ENCODE measurements at places on chromosomes 7 and 10.

GRCh38 chr7:4268040-4268965 lies 413.8 kb upstream of the FOXK1 start:
- no peaks in the 10 kb centered on the region for H3K27me3 ChIP-seq
- H3K4me3 ChIP-seq, result no peak overlapping the region
- no peaks in the 10 kb centered on the region for H3K36me3 ChIP-seq
- H3K4me1 ChIP-seq, result no peaks in the 10 kb centered on the region
- no peak overlapping the region for H3K27ac ChIP-seq
- no peak for DNase-seq

- H3K27me3 ChIP-seq, result peaks cover 7% of the 10 kb centered on the region
- H3K36me3 ChIP-seq, result no peaks in the 10 kb centered on the region
- H3K27ac ChIP-seq, result no peak overlapping the region
- H3K4me1 ChIP-seq, result peaks cover 2% of the 10 kb centered on the region
- no peak for DNase-seq
- H3K4me3 ChIP-seq, result no peak overlapping the region
These were observed 192.2 kb upstream of the SVIL start for GRCh38 chr10:29826801-29827450.

DNA sequence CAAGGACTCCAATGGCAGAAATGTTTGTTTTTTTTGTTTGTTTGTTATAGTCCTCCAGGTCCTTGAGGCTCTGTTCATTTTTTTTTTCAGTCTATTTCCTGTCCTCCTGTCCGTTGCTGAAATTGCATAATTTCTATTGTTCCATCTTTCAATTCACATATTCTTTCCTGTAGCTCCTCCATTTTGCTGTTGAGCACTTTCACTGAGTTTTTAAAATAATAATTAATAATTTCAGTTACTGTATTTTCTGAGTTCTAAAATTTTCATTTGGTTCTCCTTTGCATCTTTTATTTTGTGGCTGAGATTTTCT lies 202.3 kb upstream of the AGR3 start:
- no peaks in the 10 kb centered on the region for H3K4me1 ChIP-seq
- no peak for DNase-seq
- H3K27ac ChIP-seq, result no peak overlapping the region
- no peak overlapping the region for H3K4me3 ChIP-seq
- peaks cover 14% of the 10 kb centered on the region for H3K27me3 ChIP-seq

DNA sequence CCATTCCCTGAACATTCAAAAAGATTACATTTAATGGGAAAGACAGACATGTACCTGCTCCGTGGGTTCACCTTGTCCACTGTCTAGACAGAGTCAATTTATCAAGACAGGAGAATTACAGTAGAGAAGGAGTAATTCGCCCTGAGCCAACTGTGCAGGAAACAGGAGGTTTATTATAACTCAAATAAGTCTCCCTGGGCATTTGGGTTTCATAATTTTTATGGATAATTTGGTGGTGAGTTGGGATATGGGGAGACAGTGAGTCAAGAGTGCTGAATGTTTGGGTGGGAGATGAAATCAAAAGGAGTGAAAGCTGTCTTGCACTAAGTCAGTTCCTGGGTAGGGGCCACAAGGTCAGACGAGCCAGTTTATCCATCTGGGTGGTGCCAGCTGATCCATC lies 165.9 kb upstream of the NAMPT start:
- H3K36me3 ChIP-seq, result peaks cover 2% of the 10 kb centered on the region
- no peak for DNase-seq
- no peak overlapping the region for H3K27ac ChIP-seq
- H3K4me3 ChIP-seq, result no peak overlapping the region
- H3K4me1 ChIP-seq, result no peaks in the 10 kb centered on the region

DNA sequence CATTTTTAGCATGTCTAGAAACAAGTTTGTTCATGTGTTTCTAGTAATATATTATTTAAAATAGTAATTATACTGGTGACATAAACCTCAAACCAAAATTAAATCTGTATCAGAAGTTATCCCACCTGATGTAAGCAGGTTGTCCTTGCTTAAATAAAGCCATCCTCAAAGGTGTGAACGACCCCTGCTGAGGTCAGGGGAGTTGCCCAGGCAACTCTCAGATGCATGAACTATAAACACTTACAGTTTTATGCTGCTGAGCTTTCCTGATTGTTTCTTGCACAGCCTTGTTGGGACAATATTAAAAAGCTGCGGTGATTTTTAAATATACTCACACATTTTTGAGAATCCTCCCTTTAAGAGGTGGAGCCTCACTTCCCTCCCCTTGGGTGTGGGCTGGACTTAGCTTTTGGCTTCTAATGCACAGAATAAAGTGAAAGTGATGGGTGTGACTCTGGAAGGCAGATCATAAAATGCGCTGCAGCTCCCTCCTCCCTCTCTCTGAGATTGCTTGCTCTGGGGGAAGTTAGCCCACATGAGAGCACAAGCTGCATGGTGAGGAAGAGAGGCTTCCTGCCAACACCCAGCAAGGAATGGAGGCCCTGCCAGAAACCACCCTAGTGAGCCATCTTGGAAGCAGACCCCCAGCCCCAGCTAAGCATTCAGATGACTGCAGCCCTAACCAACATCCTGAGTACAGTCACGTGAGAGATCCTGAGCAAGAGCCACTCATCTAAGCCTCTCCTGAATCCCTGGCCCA lies 152.7 kb downstream of the SKIDA1 start:
- H3K27me3 ChIP-seq, result no peaks in the 10 kb centered on the region
- no peaks in the 10 kb centered on the region for H3K36me3 ChIP-seq
- peak; percentile 4 for DNase-seq

GRCh38 chr7:131302876-131303707 lies 24.6 kb upstream of the MKLN1 start:
- peaks cover 1% of the 10 kb centered on the region for H3K36me3 ChIP-seq
- no peak overlapping the region for H3K27ac ChIP-seq

DNA sequence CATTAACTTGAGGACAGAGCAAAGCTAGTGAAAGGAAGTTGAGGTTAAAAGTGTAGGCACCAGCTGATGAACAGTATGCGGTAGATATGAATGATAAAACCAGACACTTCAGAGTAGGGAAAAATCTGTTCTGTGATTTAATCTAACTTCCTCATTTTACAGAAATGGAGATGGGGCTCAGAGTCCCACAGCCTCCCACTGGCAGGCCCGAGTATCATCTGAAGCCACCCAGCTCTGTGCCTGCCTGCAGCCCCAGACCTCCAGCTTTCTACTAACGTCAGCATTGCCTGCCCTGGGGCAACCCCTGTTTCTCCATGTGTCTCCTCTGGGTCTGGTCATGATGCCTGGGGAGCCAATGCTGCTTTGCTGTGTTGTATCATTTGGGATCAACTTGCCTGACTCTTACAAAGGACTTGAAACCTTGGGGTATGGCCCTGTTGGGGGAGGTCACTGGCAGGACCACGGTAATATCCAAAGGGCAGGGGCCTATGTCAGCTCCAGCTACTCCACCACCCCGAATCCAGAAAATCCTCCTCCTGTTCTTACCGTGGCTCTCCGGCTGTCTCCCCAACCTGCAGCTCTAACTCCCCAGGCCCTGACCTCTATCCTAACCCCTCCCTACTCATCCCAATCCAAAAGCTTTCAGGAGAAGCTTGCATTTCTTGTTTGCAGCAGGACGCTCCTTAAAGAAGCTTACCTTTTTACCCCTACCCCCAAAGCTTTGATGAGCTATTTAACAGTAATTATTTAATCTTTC lies 56.2 kb upstream of the NPY start:
- H3K4me1 ChIP-seq, result peaks cover 17% of the 10 kb centered on the region
- no peaks in the 10 kb centered on the region for H3K36me3 ChIP-seq
- peak overlapping the region; percentile 33 for H3K4me3 ChIP-seq

DNA sequence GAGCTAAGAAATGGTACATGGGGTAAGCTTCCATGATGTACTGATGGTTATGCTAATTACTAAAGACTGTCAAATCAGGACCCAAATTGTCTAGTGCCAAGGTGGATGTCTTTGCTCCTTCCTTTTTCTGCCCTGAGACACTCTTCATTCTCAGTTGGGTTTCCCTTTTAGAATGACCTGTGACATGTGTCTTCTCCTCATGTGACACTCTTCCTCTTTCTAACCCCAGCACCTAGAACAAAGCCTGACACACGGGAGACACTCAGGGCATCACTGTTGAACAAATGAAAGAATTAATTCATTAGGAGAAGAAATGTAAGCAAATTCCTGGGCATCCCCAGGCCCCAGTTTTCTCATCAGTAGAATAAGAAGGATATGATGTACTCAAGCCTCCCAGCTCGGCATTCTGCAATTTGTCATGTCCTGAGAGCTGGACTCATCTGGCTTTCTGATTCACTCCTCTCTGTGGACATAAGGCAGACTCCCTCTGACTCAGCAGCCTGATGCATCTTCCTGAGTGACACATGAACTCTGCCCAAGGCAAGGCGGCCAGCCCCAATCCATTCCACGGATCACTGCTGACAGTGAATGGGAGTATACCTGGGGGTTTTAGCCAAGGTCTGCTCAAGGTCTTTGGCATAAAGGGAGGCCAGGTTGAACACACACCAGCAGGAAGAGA lies 473.8 kb downstream of the KCNMA1 start:
- peaks cover 24% of the 10 kb centered on the region for H3K27me3 ChIP-seq
- no peak overlapping the region for H3K27ac ChIP-seq
- H3K4me1 ChIP-seq, result peaks cover 2% of the 10 kb centered on the region
- H3K36me3 ChIP-seq, result no peaks in the 10 kb centered on the region
- H3K4me3 ChIP-seq, result no peak overlapping the region

GRCh38 chr10:87671139-87671815 lies 11.6 kb downstream of the PAPSS2 start:
- no peaks in the 10 kb centered on the region for H3K36me3 ChIP-seq
- no peak overlapping the region for H3K4me3 ChIP-seq
- no peak overlapping the region for H3K27ac ChIP-seq
- DNase-seq, result no peak

DNA sequence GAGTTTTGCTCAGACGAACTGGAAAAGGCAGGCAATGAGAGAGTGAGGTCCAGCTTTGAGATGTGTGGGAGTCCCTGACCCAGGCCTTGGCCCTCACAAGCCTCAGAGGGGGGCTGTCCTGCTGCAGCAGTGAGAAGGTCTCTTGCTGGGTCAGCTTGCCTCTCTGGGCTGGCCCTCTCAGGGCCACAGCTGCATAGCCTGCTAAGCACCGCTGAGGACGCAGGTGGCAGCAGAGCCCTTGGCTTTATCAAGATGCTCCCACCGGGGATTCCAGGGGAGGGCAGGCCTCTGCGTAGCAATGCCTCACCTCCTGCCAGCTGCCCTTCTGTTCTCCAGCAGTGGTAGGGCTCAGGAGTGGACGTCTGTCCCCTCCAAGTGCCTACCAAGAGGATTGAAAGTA lies 128.7 kb downstream of the COBL start:
- DNase-seq, result no peak
- no peak overlapping the region for H3K4me3 ChIP-seq
- peaks cover 4% of the 10 kb centered on the region for H3K27me3 ChIP-seq
- no peak overlapping the region for H3K27ac ChIP-seq
- H3K36me3 ChIP-seq, result no peaks in the 10 kb centered on the region
- H3K4me1 ChIP-seq, result no peaks in the 10 kb centered on the region

DNA sequence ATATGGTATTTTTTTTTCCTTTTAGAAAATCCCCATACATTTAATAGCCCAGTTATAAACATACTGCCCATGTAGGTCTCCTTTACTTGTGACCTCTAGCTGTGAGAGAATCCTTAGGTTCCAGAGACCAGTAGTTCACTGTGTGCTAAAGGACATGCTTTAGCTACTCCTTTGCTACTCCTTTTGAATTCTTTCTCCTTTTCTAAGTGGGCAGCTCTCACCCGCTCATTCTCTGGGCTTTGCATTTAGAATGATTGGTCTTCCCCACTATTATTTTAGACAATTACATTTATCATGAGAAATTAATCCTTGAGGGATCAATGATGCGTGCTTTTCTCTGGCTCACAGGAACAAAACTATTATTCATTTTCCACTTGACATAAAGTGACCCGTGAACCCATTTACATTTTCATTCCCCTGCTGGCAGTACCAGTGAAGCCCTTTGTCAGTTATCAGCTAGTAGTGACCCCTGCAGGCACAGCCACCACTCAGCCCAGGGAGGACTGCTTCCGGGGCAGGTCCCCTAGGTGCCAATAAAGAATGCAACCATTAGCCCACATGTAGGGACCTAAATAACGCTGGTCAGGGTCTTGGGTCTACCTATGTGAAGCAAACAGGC lies 844.3 kb downstream of the CNTNAP2 start:
- H3K4me3 ChIP-seq, result no peak overlapping the region
- H3K36me3 ChIP-seq, result no peaks in the 10 kb centered on the region
- H3K4me1 ChIP-seq, result no peaks in the 10 kb centered on the region
- no peak overlapping the region for H3K27ac ChIP-seq

All from T-helper 2 cell treated with Interferon-gamma antibody and Interleukin-4, amounts not matched to agents 5 μg/mL and 100 μg/mL, for 36 hours (primary cell).